NCI-H524 (cell line): ENCODE measurements at places on chromosomes 13 and 19.

DNA sequence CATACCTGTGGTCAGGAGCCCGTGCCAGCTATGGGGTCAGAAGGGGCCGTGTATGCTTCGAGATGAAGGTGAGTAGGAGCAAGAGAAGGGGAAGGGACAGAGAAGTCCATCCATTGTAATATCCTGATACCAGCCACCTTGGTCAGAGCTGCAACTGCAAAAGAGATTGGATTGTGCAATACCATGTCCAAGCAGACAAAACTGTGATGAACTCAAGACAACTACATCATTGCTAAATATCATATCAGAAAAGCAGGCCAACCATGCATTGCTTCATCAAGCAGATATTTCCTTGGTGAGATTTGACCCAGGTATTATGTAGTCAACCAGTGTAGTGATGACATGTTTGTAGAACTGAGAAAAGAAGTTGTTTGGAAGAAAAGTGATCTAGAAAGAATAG lies 12.1 kb downstream of the HNRNPUL1 start:
- DNase-seq, result no peak

DNA sequence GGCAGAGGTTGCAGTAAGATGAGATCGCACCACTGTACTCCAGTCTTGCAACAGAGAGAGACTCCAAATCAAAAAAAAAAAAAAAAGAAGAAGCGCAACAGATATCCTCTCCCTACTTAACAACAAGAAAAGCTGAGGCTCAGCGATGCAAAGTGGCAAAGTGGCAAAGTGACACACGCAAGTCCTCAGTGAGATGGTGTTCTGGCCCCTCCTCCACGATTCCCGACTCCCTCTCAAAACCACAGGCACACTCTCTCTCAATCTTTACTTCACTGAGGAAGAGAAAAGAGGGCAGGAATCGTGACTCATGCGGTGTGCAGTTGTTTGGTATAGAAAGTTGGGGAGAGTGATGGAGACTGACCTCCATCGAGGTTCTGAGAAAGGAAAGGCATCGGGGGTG lies 12.6 kb downstream of the FFAR2 start:
- no peak for DNase-seq

- DNase-seq, result no peak
These were observed 18.4 kb downstream of the PLD3 start for GRCh38 chr19:40366697-40367561.

DNA sequence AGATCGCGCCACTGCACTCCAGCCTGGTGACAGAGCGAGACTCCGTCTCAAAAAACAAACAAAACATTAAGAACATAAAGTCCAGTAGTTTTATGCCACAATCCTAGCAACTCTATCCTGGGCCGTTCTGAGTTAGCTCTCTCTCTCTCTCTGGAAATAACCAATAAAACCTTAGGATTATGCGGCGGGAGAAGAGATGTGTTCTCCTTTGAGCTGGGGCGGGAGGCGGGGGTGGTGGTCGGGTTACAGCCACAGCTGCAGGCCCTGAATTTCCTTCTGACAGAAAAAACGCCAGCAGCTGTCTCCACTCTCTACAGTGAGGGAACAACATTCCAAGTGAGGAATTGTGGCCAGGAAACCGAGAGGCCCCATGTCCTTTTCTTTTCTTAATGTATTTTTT lies 9.1 kb upstream of the PNMA8A start:
- DNase-seq, result peak; percentile 71

DNA sequence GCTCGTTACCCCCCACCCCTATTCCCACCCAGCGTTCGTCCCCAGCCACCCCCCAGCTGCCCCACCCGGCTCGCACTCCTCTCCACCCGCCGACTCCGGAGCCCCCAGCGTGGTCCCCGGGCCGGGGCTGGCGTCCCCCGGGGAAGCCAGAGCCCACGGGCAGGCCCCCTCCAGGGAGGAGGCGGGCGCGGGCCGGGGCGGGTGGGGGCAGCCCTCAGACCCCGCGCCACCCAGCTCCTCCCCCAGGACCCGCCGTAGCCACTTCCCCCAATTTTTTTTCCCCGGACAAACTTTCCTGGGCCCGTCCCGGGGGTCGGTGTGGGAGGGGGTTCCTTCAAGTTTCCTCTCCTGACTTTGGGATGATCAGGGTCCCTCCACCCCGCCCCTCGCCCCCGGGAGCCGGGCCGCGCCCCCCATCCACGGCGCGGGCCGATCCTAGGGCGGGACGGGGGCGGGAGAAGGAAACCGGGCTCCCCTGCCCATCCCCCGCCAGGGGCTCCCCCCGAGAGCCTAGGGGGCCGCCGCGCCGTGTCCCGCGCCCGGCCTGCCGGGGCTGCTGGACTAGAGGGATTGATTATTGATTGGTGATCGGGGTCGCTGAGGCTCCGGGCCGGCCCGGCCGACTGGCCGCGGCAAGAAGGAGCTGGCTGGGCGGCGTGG lies 927 bp upstream of the TSHZ3 start:
- no peak for DNase-seq

GRCh38 chr19:57004418-57004817 lies 115.4 kb upstream of the USP29 start:
- no peak for DNase-seq

- DNase-seq, result no peak
These were observed 27.5 kb downstream of the ZNF507 start for GRCh38 chr19:32372726-32373517.

GRCh38 chr19:43450545-43450997 lies 14.8 kb downstream of the LYPD3 start:
- no peak for DNase-seq

DNA sequence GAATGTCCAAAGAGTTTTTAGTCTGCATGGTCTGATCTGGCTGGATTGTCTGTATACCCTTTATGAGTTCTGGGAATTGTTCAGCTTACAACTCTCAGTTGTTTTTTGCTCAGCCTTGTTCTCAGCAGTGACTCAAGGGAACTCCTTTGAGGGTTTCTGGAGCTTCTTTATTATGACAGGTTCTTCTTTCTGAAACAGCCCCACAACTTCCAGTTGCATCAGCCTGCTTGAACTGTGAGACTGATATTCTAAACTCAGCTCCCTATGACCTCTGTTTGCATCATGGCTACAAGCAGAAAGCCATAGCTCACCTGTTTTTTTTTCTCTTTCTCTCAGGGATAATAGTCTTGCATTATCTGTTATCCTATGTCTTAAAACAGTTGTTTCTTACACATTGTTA lies 85.0 kb downstream of the TDRD3 start:
- DNase-seq, result no peak

GRCh38 chr19:51196181-51196580 lies 28.7 kb upstream of the CD33 start:
- DNase-seq, result no peak

DNA sequence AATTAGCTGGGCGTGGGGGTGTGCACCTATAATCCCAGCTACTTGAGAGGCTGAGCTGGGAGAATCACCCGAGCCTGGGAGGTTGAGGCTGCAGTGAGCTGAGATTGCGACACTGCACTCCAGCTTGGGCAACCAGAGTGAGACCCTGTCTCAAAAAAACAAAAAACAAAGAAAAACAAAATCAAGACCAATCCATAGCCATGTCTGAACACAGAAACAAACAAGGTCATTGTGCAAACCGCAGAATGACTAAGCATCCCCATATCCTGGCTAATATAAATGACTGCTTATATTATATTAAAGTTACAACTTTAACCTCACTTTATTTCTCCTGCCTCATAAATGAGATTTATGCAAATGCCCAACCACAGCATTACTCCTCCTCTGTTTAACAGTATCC lies 2.3 kb upstream of the LYPD3 start:
- DNase-seq, result no peak

DNA sequence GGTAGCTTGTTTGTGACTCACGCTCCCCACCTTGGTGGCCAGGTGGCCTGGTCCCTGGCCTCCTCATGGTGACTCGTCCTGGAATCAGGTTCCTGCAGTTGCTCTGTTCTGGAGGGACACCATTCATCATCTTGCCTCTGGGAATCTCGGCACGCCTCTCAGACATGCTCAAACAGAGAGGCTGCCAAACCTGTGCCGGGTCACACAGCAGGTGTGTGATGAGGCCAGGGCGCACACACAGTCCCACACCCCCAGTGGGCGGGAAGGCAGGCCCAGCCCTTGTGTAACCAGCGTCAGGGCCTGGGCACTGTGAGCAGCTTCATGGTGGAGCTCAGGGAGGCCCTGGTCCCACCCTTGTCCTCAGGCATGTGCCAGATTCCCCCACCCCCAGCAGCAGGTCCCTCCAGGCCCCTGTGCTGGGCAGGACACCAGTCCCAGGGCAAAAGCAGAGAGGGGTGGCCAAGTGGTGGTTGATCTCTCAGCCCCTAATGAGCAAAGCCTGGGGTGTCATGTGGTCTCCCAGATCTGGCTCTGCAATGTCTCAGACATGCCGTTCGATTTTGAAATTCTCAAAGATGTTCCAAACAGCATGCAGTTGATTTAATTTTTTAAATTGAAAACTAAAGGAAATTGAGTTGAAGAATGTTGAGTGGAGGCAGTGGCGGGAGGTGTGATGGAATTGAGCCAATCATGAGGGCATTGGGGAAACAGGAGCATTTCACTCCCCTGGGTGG lies 12.1 kb downstream of the CEBPA start:
- DNase-seq, result no peak
